ENCODE measurements at places on chromosomes 3 and 15.
A peak's percentile ranks its signal among the peaks of the same experiment; 100 is the strongest.

DNA sequence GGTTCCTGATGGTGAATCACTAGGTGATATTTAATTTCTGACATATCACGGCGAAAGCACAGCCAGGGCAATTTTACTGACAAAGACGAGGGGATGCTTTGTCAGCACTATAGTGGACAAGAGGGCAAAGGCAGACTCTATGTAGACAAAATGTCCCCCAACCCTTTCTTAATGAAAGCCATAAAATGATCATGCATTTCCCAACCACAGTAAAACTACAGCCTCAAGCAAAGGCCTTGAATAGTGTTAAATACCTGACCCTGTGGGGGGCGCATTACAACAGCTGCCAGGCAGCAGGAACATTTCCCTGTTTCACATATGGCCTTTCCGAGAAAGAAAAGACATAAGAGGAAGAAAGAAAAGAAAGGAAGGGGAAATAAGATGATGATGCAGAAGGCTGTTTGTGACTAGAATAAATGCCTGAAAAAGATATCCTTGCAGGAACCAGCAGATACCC lies 49.5 kb downstream of the GLDN start:
- DNase-seq = no peak

GRCh38 chr15:101201411-101202174 lies 50.3 kb downstream of the CHSY1 start:
- DNase-seq = peak; percentile 99

- peak; percentile 73 for DNase-seq
These were observed 23.5 kb downstream of the NR1D2 start for GRCh38 chr3:23968463-23969184.

GRCh38 chr3:97646932-97647331 lies 117.6 kb upstream of the ARL6 start:
- no peak for DNase-seq

GRCh38 chr15:99436542-99437314 lies 129.1 kb upstream of the MEF2A start:
- no peak for DNase-seq

GRCh38 chr3:129618186-129618820 lies 11.8 kb upstream of the PLXND1 start:
- no peak for DNase-seq

DNA sequence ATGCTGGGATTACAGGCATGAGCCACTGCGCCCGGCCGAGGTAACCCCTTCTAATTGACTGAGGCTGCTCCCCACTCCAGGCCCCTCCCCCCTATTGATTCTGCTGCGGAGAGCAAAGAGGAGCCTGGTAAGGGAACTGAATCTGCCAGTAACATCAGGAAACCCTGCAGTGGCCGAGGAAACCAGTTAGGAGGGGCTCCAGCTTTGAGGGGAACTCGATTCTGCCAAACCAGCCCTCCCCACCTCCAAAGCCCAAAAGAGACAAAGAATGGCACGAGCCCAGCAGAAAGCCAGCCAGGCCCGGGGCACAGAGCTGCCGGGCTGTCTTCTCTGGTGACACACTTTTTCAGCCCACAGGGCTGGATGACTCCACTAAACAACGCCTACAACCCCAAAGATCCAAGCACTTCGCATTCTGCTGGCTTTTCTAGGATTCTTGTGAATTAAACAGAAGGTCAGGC lies 15.0 kb upstream of the ACAD9 start:
- peak; percentile 2 for DNase-seq

- no peak for DNase-seq
These were observed at the start of gene GPR171 for GRCh38 chr3:151203051-151203420. Gene GPR171 (minus strand): TSS chr3:151203216. CDS start chr3:151199386, 3,830 bp downstream.

GRCh38 chr3:2735392-2735894 lies 374.7 kb downstream of the IL5RA start:
- no peak for DNase-seq

DNA sequence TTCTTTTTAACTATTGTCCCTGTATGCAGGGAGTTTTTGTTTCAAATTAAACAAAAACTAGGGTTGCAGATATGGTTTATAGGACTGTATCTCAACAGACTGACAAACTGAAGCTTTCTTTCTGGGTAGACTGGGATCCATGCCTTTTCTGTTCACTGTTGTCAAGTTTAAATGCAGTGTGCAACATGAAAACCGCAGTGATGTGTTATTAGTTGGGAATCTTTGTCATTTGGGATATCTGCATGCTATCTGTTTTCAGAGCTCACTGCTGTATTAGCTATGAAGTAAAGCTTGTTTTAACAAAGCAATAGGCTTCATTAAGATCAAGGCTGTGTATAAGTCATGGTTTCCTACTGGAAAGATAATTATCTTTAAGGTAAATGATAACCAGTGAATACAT lies 21.4 kb upstream of the MCF2L2 start:
- DNase-seq = no peak

DNA sequence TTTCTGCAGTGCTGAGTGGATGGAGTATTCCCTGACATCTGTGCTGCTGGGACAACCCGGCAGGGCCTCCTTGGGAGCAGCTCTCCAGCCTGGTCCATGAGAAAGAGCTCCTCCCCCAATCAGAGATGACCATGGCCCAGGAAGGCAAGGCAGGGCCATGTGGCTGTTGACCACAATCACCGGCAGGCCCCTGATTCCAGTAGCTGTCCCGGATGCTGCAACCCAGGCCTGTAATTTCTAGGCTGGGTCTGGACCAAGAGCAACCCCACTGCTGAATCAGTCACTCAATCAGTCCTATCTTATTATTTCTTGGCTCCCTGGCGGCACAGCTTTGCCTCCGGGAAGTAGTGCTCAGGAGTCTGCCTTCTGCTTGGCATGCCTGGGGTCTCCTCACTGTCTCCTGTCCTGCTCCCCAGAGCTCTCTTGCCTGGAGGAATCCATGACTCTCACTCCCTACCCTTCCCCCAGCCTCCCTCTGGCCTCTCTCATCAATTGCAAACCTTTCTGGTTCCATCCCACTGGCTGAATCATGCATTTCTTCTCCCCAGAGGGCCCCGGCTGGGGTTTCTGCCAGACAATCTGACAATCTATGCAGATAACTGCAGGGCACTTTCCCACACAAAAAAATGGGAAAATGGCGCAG lies 32.6 kb upstream of the ITGA11 start:
- DNase-seq = peak; percentile 88

DNA sequence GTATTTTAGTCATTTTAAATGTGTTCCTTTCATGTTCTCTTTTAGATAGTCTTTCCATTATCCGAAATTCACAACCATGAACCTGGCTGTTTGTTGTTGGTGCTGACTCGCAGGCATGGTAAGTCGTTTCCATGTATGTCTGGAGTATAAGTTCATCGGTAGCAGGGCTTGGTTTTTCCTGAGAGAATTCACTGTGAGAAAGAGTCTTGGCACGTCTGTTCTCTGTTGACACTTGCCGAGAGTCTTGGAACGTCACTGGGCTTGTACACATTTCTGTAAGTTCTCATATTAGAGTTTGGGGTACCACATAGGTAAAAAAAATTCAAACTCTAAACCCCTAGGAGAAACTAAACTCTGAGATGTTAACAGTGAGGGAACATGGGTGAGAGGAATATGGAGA lies 29.4 kb upstream of the EIF4A2 start:
- DNase-seq = no peak

GRCh38 chr15:40317580-40317979 lies 5.9 kb upstream of the INAFM2 start:
- DNase-seq = no peak

GRCh38 chr3:16993227-16993626 lies 108.5 kb downstream of the PLCL2 start:
- DNase-seq = peak; percentile 40

DNA sequence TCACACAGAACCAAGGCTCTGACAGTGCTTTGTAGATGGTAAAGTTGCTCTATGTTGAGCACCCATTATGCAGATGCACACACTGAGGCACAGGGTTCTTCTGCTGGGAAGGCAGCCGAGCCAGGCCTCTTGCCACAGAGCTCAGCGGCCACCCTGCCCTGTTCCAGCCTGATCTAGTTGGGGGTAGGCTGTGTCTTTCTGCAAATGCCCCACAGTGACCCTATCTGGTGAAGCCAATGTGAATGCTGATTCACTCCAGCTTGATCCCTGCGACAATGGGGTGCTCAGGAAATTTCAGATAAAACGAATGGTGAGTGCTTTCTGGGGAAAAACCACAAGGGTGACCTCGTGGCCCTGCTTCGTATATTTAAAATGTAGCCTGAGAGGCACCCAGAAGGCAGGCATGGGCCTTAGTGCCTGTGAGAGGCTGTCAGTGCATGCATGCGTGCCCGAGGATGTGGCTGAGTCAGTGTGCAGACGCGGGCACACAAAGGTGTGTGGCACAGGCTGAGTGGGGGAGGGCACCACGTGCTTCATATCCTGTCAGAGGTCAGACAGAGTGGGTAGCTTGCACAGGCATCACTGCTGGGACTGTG lies 85.7 kb downstream of the ATP2B2 start:
- no peak for DNase-seq

- no peak for DNase-seq
These were observed 6.0 kb downstream of the MECOM start for GRCh38 chr3:169657351-169658124.

DNA sequence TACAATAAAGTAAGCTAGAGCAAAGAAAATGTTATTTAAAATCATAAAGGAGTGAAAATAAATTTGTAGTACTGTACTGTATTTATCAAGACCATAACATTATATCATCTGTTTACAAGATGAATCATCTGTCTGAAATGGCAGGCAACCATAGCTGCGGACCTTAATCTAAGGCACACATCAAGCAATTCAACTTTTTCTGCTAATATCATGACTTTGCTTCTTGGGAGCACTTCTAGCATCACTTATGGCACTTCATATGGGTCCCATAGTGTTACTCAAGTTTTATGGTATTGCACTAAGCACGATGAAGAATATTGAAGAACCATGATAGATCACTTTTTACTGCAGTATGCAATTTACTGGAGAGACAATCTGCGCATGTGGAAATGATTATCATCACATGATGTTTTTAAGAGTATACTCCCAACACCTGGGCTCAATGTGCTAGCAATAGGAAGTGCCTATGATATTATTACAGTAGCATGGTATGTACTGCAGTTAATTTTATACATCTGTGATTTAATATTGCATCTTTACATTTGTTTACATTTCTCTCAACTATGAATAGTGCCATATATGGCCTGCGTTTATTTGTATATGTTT lies 137.7 kb upstream of the NECTIN3 start:
- no peak for DNase-seq

DNA sequence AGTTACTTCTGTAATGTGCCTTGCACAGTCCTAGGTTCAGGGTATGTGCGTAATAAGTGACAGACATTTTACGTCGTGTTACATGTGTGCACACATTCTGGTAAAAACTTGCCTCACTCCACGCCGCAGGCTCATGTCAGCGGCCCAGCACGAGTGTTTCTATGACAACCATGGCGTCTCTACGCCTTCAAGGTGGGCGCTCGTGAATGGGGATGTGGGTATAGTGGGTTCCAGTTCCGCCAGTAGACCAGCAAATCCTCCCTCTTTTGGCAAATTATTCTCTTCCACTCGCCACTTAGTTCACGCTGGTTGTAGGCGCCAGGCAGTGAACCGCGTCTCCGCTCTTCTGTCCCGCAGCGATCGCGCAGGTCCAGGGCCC lies 40.3 kb downstream of the CHST14 start:
- DNase-seq = no peak

GRCh38 chr15:80550219-80550907 lies 144.7 kb upstream of the ABHD17C start:
- DNase-seq = peak; percentile 69

- DNase-seq = no peak
These were observed 14.1 kb upstream of the TOPAZ1 start for GRCh38 chr3:44227632-44228031.

GRCh38 chr3:141368925-141369794 lies 856 bp downstream of the ZBTB38 start:
- DNase-seq = peak; percentile 73

- no peak for DNase-seq
These were observed 4.2 kb downstream of the KLHL40 start for GRCh38 chr3:42689421-42690014.

GRCh38 chr15:73550190-73550589 lies 83.0 kb downstream of the NPTN start:
- DNase-seq = no peak

GRCh38 chr15:58805095-58805494 lies 34.0 kb downstream of the MINDY2 start:
- DNase-seq = no peak

DNA sequence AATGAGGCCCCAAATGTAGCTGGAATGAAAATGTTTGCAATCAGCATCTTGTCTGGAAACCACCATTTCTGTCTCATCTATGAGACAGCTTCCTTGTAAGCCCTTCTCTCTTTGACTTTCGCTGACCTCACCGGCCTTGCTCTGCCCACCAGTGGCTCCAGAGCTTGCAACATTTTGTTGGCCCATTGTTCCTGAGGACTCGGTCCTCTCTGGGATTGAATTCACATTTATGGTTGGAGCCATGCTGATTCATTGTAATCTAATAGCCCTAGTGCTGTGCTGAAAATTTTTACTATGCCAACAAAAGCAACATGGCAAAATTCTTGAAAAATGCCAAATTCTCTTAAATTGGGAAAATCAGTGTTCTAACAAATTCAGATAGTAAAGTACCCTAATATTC lies 37.2 kb downstream of the ABHD5 start:
- peak; percentile 93 for DNase-seq

DNA sequence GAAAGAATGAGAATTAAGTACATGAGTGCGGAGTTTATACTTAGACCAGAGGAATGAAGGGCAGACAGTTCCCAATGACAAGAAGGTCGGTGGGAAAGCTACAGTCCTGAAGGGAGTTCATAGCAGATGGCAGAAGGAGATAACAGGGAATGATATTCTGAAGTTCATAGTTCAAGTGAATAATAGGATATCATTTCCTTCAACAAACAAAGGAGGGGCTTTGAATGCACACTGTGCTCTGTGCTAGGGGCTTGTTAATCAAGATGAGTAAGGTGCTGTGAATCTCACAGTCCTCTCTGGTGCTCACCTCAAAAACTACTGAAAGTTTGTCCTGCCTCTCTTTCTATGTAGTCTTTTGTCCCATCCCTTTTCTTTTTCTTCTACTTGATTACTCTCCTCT lies 41.9 kb downstream of the SIDT1 start:
- DNase-seq = no peak

GRCh38 chr15:89115547-89115946 lies 27.3 kb downstream of the ABHD2 start:
- DNase-seq = no peak

DNA sequence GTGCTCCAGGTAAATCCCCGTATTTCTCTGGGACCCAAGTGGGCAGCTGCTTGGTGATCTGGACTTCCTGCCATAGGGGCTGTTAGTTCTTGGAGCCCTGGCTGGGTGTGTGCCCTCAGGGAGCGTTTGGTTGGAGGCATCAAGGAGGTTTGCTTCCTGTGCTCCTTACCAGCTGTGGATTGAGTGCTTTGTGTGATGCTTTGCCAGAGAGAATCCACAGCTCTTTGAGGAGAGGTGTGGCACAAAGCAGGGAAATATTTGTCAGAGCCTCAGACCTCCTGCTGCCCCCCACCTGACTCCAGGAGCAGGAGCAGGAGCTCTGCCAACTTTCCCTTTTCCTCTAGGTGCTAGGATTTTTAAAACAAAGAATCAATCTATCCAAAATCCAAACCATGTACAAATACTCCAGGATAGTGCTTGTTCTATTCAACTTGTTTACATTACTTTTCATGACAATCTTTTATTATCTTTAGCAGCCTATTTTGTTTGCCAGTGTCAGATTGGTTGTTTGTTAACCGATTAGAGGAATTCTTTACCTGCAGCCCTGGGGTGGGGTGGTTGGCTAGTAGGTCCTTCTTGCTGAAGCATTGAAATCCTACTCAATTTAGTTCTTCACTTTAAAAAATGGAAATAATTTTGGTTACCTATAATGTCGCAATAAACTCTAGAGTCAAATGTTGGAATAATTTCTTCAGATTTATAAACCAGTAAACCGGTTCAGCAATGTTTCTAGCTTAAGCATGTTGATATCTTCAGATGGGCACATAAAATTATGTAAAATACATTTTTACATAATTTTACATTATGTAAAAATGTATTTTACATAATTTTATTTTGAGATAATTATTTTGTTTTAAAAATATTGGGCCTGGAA lies 2.5 kb downstream of the CTDSPL start:
- no peak for DNase-seq
